NCI-H446 (cell line): ENCODE measurements at places on chromosomes 7 and 10.

- peak; percentile 12 for DNase-seq
These were observed 44.6 kb upstream of the RSBN1L start for GRCh38 chr7:77651575-77652162.

GRCh38 chr7:72078301-72078700 lies 333.8 kb downstream of the CALN1 start:
- no peak for DNase-seq

- DNase-seq, result no peak
These were observed 244.0 kb upstream of the CXCL12 start for GRCh38 chr10:44628921-44629320.

DNA sequence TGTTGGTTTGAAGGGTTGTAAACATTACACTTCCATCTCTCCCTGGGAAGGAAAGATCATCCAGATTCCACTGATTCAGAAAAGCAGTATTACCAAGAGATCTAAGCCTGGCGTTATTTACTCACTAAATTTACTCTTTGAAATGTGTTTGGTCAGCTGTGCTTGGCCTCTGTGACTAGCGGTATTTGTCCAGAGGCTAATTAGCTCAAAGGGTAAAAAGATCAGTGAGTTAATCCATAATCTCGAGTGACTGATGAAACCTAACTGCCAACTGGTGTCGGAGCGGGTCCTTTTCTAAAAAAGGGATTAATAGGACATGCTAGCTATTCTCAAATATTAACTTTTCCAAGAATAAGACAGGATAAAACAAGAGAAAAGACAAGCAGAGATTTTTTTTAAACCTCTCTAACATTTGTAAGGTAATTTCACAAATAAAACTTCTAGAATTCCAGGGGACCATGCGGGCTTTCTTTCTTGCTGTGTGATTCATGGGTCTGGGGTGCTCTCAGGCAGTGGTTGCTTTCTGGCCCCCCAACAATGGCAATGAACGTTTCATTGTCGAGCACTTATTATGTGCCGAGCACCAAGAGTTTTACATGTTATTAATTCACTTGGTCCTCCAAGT lies 247.3 kb upstream of the AOAH start:
- no peak for DNase-seq

DNA sequence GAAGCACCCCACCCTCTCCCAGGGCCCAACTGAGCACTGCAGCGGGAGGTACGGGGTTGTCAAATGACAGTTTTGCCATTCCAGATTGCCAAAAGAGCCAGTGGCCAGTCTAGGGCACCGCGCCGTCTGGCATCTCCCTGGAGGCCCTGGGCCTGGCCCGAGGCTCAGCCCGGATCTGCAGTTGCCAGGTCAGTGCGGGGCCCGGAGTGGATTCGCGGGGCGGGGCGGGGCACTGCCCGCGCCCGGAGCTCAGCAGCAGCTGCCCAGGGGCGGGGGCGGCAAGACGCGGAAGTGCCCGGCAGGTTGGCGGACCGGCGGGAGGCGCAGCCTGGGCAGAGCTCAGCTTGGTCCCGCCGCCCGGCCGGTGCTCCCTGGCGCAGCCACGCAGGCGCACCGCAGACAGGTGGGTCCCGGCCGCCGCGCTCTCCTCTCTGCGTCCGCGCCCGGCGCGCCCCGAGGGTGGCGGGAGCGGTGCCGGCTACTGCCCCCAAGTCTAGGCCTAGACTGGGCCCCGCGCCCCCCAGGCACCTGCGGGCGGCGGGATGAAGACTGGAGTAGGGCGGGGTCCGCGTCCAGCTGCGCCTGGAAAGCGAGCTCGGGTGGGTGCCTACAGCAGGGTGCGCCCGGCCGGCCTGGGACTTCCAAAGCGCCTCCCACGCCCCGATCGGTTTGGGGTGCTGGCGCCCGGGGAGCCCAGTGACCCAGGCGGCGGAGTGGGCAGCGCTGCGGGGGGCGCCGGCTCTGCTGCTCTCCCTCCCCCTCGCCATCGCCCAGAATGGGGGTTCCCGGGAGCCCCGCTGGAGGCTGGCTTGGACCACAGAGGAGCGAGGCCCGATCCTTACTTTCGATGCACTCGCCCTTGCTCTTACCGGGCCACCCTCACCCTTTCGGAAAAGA lies at the start of gene IRF5:
Gene IRF5 (plus strand): TSS at position 281 of the 897 bp plus-strand sequence. CDS start 4,155 bp downstream, outside the sequence.
- DNase-seq, result no peak

GRCh38 chr10:48279081-48279751 lies 4.7 kb upstream of the FRMPD2 start:
- no peak for DNase-seq

DNA sequence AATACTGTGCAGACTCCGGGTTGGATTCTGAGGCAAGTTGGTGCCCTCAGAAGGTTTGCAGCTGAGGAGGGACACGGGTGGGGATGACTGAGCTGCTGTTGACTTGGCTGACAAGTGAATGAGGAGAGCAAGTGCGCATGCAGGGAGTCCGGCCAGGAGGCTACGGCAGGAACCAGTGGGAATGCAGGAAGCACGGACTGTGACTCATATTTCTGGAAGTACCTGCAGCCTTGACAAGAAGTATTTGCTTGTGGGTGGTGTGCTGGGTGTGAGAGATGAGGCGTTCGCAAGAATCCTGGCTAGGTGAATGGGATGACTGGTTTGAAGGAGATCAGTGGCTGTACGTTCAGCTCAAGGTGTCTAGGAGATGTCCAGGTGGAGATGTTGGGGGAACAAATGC lies 30.8 kb upstream of the FXYD4 start:
- DNase-seq, result no peak

DNA sequence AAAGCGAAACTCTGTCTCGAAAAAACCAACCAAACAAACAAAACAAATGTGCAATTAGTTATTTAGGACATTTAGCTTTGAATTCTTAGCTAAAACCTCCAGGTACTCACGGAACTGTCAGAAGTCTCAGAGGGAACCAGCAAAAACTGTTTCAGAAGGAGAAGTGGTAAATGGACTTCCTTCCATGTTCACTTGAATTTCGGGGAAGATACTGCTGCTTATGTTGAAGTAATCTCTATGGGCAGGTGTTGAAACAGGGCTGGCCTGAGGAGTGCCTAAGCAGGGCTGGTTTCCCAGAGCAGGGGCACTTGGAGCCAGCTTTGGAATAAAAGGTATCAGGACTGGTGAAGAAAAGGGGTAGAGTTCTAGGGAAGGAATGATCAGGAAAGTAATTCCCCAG lies 2.4 kb upstream of the EXOC6 start:
- no peak for DNase-seq

- peak; percentile 22 for DNase-seq
These were observed 20.9 kb downstream of the CD36 start for GRCh38 chr7:80659120-80660055.

- peak; percentile 79 for DNase-seq
These were observed 369.6 kb downstream of the FRMD4A start for GRCh38 chr10:13961097-13961496.

- no peak for DNase-seq
These were observed 109.3 kb downstream of the ICA1 start for GRCh38 chr7:8152489-8153192.

DNA sequence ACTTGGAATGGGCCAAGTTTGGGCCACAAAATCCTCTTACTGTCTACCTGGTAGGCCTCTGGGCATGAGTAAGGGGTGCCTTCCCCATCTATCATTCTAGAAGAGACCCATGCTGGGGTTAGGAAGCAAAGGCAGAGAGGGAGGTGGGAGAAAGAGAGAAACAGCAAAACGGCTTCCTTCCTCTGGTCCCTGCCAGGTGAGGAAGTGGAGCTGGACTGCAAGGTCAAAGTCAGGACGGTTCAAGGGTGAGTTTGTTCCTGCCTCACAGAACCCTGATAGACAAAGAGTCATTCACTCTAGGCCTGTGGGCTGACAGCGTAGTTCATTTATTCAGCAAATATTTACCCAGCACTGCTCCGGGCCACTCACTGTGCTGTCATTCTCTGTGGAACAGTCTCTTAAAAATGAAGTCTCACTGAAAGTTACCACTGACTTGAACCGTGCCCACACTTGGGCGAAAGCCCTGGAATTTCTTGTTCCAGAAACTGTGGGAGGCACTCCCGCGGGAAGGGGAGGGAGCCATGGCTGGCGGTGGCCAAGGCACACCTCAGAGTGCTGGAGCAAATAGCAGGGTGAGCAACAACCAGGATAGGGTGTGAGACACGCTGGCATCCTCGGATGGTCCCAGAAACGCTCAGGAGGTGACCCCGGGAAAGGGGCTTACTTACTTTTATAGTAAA lies 26.2 kb upstream of the ECHDC3 start:
- no peak for DNase-seq

- DNase-seq, result no peak
These were observed at the start of gene HK1 for GRCh38 chr10:69278446-69278963. TSS of gene HK1 (plus strand) at chr10:69278496.

DNA sequence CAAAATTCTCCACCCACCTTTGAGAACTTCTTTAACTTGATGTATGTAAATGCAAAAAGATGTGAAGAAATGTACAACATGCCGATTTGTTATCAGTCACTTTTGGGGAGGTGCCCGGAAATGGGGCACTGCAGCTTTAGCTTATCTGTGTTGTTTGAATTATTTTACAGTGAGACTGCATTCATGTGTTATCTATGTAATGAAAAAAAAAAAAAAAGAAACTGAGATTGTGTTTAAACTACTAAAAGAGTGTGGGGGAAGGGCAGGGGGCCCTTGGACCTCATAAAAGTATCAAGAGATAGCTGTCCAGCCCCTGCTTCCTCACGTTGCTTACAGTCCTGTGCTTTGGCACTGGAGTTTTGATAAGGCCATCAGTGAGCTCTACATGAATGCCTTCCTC lies 259.4 kb downstream of the STK31 start:
- DNase-seq, result no peak

DNA sequence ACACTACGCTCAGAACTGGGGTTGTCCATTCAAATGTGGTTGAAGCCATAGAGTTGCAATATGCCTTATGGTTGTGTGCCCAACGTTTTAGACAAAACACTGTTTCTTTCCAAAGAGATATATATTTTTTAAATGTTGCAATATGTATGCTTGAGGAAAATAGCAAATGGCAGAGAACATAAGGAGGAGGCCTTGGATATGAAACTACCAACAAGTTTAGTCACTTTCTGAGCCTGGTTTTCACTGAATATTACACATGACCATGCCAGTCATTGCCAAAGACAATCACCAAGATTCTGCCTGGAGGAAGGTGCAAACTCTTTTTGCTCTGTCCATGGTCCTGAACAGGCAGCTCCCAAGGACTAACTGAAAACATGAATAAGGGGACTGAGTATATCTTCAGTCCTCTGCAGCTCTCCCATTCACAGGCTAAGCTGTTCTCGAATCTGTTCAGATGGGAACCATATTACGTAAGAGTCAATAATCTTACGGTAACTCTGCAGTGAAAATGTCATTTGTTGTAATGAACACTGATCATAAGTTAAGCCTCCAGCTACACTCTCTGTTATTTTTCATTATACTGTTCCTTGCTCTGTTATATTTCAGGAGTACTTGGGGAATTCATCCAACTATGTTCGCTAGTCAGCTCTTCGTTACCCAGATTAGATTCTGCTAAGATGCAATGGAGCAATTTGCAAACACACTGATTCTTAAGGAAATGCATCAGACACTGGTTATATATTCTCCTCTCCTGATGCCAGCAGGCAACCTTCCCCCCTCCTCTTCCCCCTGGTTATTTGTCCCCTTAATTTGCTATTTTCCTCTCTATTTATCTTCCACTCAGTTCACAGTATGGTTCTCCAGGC lies 90.7 kb upstream of the C1QL3 start:
- no peak for DNase-seq

- DNase-seq, result no peak
These were observed 234.2 kb downstream of the CCSER2 start for GRCh38 chr10:84562592-84562991.

DNA sequence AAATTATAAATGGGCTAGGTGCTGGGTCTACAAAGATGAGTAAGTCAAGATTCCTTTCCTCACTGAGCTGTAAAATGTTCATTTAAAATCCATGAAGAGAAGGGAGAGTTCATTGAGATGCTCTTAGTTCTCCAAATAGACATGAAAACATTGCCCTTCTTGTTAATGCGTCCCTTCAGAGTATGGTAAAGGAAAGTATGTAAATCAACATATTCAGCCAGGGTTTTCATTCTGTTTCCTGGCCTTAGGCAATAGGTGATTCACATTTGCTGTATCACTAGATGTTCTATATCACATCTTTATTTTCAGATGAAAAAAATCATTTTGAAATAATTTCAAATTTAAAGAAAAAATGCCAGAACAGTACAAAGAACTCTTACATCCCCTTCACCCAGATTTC lies 5.4 kb downstream of the ANKIB1 start:
- no peak for DNase-seq

DNA sequence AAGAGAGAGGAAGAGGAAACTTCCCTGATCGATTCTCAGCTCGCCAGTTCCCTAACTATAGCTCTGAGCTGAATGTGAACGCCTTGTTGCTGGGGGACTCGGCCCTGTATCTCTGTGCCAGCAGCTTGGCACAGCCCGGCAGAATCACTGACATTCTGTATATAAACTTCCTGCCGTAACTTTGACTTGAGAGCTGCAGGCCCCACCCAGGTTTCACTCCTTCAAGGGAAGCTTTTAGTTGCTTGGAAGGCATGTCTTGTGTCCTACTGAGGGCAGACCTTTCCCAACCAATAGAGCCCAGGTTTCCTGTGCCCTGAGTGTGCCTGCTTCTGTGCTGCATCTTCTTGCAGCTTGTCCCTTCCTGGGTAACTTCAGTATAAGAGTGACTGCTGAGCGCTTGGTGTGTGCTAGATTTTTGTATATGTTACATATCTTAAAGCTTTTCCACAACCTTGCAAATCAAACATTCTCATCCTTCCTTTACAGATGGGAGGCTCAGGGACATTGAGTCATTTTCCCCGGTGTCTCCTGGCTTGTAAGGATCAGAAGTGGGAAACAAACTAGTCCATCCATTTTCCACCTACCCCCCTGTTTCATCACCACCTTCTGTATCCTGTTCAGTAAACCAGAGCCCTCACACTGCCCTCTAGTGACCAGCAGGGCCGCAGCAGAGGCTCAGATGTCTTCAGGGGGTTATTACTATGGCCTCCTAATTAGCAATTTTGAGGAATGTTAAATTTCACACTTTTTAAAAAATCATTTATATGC lies 225.2 kb upstream of the PRSS58 start:
- DNase-seq, result peak; percentile 24

DNA sequence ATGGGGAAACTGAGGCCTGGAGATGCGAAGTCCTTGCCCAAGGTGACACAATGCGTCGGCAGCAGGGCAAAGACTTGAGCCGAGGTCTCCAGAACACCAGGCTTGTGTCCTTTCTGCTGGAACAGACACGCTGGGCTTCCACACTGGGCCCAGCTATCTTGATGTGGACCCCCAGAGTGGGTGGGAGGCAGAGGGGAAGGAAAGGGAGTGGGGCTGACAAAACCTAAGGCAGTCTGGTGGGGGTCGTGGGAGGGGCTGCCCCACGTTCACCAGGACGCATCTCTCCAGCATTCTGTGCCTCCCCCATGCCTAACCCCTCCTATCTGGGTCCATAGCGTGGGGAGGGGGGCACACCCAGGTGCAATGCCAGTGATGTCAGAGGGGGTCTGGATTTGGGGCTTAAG lies 38.1 kb downstream of the PPIF start:
- DNase-seq, result no peak

GRCh38 chr10:19451356-19451755 lies 364.9 kb upstream of the PLXDC2 start:
- no peak for DNase-seq

GRCh38 chr10:48465860-48466521 lies 138.9 kb downstream of the ARHGAP22 start:
- DNase-seq, result no peak
